Immature natural killer cell (primary cell): ENCODE measurements at places on chromosomes 4 and X. TPM values are rescaled to one million over a fixed set of nuclear protein-coding genes. Genes with fewer than 3 reads are reported as not detected.

SLC25A5 gene
- polyA plus RNA-seq, result 364 TPM

HTN3 gene
- polyA plus RNA-seq, result not detected

GRCh38 chrX:115966920-115967319, 203.6 kb upstream of the AGTR2 start:
- no peak for DNase-seq

DNA sequence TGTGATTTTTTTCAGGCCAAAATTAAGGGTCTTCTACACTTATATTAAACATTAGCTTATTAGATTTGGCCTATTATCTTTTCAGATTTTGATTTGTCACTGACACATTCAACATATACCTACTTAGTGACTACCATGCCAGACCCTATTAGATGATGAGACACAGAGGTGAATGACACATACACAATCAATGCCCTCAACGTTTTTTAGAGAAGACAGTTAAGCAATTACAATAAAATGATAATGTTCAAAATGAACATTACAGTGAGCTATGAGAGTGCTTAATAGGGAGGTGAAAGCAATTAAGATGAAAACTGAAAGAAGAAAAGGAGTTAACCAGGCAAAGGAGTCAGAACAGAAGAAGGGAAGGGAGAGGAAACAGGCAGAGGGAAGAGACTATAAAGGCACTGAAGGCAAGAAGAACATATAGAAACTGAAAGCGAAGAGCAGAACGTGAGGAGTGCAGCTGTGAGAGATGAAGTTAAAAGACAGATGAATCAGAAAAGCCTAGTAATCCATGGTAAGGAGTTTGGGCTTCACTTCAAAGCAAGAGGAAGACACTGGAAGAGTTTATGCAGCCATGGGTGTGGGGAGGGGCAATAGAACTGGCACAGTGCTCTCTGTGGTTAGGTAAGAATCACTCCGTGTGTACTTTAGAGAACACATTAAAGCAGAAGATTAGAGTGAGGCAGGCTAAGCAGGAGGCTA, 119.0 kb downstream of the REELD1 start:
- no peak for DNase-seq
